ENCODE measurements at places on chromosomes 4 and X.

DNA sequence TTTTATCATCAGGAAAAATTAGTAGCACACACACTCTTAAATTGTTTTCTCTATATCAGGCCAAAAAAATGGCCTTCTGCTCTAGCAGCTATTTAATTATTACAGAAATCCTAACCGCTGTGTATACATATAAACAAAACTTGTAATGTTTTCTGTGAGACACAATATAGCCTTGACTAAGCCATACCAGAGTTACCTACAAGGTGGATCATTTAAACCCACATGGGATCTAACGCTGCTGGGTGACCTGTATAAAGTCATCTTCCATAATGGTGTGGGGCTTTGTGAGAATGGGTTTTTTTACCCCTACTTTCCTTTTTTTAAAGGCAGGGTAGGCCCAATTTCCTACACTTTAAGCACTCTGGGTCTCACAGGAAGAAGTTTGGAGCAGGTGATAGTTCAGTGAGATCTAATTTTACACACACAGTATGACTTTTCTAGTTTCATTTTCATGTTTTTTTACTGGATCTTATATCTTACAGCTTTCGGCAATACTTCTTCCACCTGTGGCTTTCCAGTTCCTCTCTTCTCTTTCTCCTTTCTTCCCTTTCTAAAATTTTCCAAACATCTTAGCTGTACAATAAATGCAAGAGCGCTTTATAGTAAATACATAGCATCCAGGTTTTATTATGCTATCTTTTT lies 66.9 kb upstream of the MMAA start:
- DNase-seq = no peak

- no peak for DNase-seq
Measured at GRCh38 chr4:8641931-8642650, 49.5 kb downstream of the CPZ start.

DNA sequence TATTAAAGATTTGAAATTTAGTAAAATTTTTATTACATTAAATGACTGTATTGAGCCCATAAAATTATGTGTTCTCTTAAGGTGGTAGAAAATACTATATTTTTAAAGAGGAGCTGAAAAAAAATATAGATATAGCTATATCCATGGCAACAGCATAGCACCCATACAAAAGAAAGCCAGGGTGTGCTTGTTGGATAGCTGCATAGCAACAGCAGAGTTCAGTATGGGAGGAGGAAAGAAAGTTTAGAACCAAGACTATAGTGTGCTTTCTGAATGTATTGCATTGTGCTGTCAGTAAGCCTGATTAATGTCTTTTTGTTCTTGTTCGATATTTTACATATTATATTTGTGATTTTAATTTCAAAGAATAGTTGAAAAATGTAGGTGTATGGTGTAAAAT lies 78.4 kb downstream of the GRID2 start:
- DNase-seq = no peak

- no peak for DNase-seq
Measured at GRCh38 chr4:26150948-26151347, 169.9 kb upstream of the RBPJ start.

DNA sequence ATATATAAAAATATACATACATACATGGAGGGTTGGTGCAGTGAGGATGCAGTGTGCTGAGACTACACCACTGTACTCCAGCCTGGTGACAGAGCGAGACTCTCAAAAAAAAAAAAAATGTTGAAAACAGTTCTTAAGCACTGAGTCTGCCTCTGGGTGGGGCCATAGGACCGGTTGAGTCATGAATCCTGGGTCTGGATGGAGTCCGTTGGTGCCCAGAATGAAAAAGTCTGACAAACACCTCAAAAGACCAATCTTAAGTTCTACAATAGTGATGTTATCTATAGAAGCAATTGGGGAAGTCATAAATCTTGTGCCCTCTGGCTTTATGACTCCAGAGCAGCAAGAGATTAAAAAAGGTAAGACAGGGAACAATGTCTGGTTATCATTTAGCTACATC lies 70.4 kb downstream of the FGFBP1 start:
- DNase-seq = no peak

- DNase-seq = no peak
Measured at GRCh38 chr4:6562931-6563901, 11.8 kb upstream of the MAN2B2 start.

DNA sequence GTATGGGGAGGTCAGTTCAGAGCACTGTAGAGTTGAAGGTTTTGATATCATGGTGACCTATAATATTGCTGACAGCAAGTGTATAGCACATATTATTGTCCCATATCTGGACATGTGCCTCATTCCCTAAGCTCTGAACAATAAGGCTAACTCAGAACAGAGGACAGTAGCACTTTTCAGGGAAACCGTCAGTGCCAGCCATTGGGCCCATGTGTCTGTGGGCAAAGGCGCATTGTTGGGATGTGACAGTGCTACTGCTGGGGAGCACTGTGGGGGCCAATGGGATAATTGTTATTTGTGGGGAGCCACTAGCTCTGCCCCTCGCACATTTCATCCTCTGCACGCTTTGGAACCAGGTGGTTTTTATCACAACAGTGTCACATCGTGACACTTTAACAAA lies 136.2 kb downstream of the ELOVL6 start:
- DNase-seq = no peak

GRCh38 chrX:23003116-23003515 lies 3.4 kb downstream of the DDX53 start:
- DNase-seq = no peak

GRCh38 chrX:136880003-136880451 lies 498 bp downstream of the RBMX start:
- DNase-seq = no peak

All from activated naive CD8-positive, alpha-beta T cell treated with anti-CD3 and anti-CD28 coated beads, Interleukin-2, amount 50 U/mL, for 16 hours (primary cell).